ENCODE measurements at places on chromosomes 12 and 14.

DNA sequence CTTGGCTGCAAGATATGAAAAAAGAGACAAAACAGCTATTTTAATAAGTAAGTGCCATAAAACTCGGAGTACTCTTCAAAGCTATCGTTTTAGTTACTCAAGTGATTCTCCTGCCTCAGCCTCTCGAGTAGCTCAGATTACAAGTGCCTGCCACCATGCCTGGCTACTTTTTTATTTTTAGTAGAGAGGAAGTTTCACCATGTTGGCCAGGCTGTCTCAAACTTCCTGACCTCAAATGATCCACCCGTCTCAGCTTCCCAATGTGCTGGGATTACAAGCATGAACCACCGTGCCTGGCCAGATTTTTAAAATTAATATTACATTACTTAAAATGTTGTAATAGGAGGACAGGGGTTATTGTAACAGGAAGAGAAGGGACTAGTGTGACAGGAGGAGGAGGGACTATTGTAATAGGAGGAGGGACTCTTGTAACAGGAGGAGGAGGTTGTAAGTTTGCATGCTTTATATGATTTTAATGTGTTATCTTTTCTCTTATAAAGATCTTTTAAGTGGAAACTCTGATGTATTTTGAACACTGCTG, 61.3 kb downstream of the KITLG start:
- no peak for DNase-seq

DNA sequence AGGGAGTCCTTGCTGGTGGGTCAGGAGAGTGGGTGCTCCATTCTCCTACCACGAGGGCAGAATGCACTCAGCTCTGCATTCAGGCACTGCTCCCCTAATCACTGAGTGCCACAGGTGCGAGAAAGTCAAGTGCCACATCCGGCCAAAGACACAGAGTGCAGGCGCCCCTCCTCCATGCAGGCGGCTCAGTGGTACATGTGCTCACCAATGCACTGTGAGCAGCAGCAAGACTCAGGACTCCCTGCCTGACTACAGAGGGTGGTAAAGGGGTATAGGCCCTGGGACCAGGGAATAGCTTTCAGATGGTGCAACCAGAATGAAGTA, 32.9 kb downstream of the ZFYVE21 start:
- DNase-seq = peak; percentile 54

- DNase-seq = no peak
Measured at GRCh38 chr12:120804428-120804827, 78.8 kb downstream of the ACADS start.

- DNase-seq = no peak
Measured at GRCh38 chr12:51753980-51754675, 94.4 kb downstream of the FIGNL2 start.

Data from activated CD8-positive, alpha-beta memory T cell treated with anti-CD3 and anti-CD28 coated beads, Interleukin-2, amount 50 U/mL, for 4 hours (primary cell).